ENCODE measurements at places on chromosomes 11 and 22.

DNA sequence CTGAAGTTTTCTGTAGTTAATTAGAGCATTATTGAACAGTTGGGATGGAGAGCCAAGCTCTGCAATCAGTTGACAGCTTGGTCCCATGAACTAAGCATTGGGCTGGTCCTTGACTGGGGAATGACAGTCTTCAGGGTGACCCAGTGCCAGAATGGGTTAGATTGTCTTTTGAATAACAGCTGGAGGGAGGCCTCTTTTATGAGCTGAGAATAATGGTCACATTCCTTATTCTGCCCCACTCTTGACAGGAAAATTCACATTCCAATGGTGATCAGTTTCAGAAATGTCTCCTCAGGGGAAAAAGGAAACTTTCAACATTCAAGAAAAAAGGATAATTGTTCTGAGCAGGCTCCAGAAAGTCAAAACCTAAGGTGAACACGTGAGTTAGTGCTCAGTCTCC, 113.9 kb downstream of the KIRREL3 start:
- no peaks in the 10 kb centered on the region for H3K27me3 ChIP-seq
- no peaks in the 10 kb centered on the region for H3K4me1 ChIP-seq

DNA sequence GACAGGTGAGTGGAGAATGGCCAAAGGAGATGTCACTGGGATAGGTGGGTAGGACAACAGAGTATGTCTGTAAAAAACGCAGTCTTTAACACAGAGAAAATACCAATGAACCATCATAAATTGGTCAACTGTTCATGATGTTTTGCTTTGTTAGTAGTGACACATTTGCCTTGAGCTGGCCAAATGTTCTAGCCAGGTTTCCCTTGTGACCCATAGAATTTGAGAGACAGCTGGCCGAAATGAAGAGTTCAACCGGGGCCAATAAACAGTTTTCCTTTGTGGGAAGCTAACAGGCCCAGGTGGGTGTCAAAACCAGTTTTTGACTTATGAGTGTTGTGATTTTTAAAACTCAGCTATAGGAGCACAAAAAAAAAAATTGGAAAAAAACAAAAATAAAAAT, 116.6 kb upstream of the BID start:
- H3K4me1 ChIP-seq = no peaks in the 10 kb centered on the region
- no peak for DNase-seq
- H3K27ac ChIP-seq = no peak overlapping the region
- H3K27me3 ChIP-seq = no peaks in the 10 kb centered on the region
- H3K36me3 ChIP-seq = peaks cover 23% of the 10 kb centered on the region

GRCh38 chr22:42604403-42604802, 10.3 kb downstream of the POLDIP3 start:
- peaks cover 42% of the 10 kb centered on the region for H3K36me3 ChIP-seq
- no peak for DNase-seq
- no peaks in the 10 kb centered on the region for H3K27me3 ChIP-seq
- peaks cover 2% of the 10 kb centered on the region for H3K4me1 ChIP-seq
- H3K27ac ChIP-seq = no peak overlapping the region
- no peak overlapping the region for H3K4me3 ChIP-seq

- H3K4me1 ChIP-seq = peaks cover 7% of the 10 kb centered on the region
- no peak overlapping the region for H3K4me3 ChIP-seq
- no peaks in the 10 kb centered on the region for H3K27me3 ChIP-seq
- no peak overlapping the region for H3K27ac ChIP-seq
Measured at GRCh38 chr11:6539748-6540268, 42.7 kb downstream of the DNHD1 start.

- H3K27ac ChIP-seq = no peak overlapping the region
- H3K36me3 ChIP-seq = no peaks in the 10 kb centered on the region
- no peak overlapping the region for H3K4me3 ChIP-seq
- no peaks in the 10 kb centered on the region for H3K4me1 ChIP-seq
Measured at GRCh38 chr22:30044881-30045493, 35.3 kb upstream of the HORMAD2 start.

All from effector memory CD4-positive, alpha-beta T cell (primary cell).